ENCODE measurements at places on chromosomes 7 and 10. TPM values are rescaled to one million over a fixed set of nuclear protein-coding genes. Genes with fewer than 3 reads are reported as not detected.

The C7orf57 gene
- total RNA-seq = not detected

- no peak for DNase-seq
- H3K4me1 ChIP-seq = peaks cover 2% of the 10 kb centered on the region
- H3K36me3 ChIP-seq = no peaks in the 10 kb centered on the region
- H3K27me3 ChIP-seq = no peaks in the 10 kb centered on the region
Observed at GRCh38 chr10:77247031-77247990, 390.3 kb downstream of the KCNMA1 start.

DNA sequence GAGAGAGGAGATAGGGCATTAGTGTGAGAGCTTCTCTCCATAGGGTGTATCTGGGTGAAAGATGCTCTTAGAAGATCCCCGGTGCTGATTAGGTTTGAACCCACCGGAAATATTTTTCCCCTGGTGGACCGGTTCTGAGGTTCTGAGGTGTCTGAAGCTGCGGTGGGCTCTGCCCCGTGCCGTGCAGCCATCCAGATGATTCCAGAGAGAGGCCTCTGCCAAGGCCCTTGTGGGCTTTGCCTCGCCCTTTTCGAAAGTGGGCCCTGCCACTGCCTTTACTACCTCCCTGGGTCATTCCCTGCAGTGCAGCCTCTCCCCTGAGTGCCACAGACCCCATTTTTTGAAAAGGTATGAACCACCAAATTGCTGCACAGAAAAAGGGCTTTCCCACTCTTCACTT, 2.8 kb downstream of the GIMAP8 start:
- no peak overlapping the region for H3K27ac ChIP-seq
- DNase-seq = no peak
- no peak overlapping the region for H3K4me3 ChIP-seq

- no peak overlapping the region for H3K27ac ChIP-seq
- H3K4me1 ChIP-seq = peaks cover 14% of the 10 kb centered on the region
- no peak for DNase-seq
- peaks cover 4% of the 10 kb centered on the region for H3K36me3 ChIP-seq
- no peaks in the 10 kb centered on the region for H3K27me3 ChIP-seq
Observed at GRCh38 chr10:102004376-102004775, 51.6 kb downstream of the ARMH3 start.

- H3K27me3 ChIP-seq = no peaks in the 10 kb centered on the region
- no peaks in the 10 kb centered on the region for H3K4me1 ChIP-seq
- H3K36me3 ChIP-seq = no peaks in the 10 kb centered on the region
- no peak for DNase-seq
- no peak overlapping the region for H3K4me3 ChIP-seq
- no peak overlapping the region for H3K27ac ChIP-seq
Observed at GRCh38 chr7:77482015-77482414, 55.1 kb upstream of the PTPN12 start.

- no peak for DNase-seq
- H3K4me3 ChIP-seq = peak overlapping the region; percentile 80
- H3K36me3 ChIP-seq = peaks cover 9% of the 10 kb centered on the region
- H3K27me3 ChIP-seq = no peaks in the 10 kb centered on the region
- H3K27ac ChIP-seq = no peak overlapping the region
- peaks cover 23% of the 10 kb centered on the region for H3K4me1 ChIP-seq
Observed at GRCh38 chr10:5891009-5891408, 966 bp downstream of the FBH1 start.

DNA sequence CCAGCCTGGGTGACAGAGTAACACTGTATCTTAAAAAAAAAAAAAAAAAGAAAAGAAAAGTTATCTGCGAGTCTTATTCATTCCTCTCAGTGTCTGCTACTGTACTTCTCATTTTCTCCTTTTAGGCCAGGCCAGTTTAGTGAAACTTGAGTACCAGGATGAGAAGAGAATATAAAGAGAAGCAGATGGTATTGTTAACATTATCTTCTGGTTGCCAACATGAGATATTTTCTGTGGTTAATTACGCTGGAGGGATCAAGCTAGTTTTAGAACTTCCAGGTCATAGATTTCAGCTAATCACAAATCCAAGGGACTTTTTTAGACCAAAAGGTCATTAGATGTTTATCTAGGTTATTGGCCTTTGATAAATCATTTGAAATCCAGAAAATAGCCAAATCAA, 252.6 kb upstream of the SMIM30 start:
- no peaks in the 10 kb centered on the region for H3K4me1 ChIP-seq
- no peaks in the 10 kb centered on the region for H3K36me3 ChIP-seq
- no peak overlapping the region for H3K4me3 ChIP-seq
- H3K27me3 ChIP-seq = peaks cover 47% of the 10 kb centered on the region
- H3K27ac ChIP-seq = no peak overlapping the region
- no peak for DNase-seq

DNA sequence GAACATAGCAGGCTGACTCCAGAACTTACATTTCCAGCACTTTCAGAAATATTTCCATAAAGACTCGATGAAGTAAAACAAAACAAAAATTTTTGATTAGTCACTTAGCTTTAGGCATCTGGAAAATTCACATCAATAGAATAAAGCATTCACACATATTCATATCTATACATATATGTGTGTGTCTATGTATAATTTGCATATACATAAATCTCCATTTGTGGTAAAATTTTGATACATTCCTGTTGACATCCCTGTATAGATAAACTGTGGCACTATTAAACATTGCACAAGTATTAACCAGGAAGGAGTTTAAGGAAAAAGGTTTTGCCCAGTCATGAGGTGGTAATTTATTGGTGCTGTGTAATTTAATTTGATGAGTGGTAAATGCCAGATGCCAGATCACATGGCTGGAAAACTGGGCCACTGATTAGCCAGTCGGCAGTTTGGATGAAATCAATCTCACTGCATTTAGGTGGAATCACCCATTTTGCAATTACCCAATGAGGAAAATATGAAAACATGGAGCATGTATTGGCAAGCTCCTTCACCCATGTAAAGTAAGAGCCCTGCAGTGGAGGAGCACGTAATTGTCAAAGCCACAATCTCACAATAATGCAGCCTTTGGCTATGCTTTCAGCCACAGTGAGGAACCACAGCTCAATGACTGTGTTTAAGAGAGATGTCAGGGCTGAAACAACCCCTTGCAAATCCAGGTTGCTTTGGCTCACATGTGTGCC, 294.6 kb downstream of the RNLS start:
- no peak overlapping the region for H3K27ac ChIP-seq
- H3K27me3 ChIP-seq = no peaks in the 10 kb centered on the region
- no peaks in the 10 kb centered on the region for H3K36me3 ChIP-seq
- H3K4me3 ChIP-seq = no peak overlapping the region
- no peaks in the 10 kb centered on the region for H3K4me1 ChIP-seq
- DNase-seq = no peak

DNA sequence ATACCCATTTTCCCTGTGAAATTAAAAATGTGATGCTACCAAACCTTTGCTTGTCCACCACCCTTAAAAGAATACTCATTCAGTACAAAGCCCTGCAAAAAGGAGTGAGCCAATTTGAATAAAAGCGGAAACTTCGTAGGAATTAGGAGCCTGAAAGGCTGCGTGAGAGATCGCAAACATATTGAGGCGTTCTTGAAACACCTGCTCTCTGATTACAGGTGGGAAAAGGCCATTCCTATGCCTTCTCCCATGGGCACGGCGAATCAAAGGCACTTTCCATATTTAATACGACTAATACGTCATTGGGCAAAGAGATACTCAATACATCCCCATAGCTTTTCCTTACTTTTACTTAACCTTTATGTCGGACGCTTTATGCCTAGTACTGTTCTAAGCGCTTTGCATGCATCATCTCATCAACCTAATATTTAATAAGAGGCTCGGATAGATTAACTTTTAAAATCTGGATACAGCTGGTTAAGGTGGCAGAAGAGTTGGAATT, 30.9 kb upstream of the KMT2E start:
- H3K27ac ChIP-seq = peak overlapping the region; percentile 97
- DNase-seq = no peak
- H3K4me3 ChIP-seq = peak overlapping the region; percentile 62
- no peaks in the 10 kb centered on the region for H3K27me3 ChIP-seq
- peaks cover 26% of the 10 kb centered on the region for H3K4me1 ChIP-seq

DNA sequence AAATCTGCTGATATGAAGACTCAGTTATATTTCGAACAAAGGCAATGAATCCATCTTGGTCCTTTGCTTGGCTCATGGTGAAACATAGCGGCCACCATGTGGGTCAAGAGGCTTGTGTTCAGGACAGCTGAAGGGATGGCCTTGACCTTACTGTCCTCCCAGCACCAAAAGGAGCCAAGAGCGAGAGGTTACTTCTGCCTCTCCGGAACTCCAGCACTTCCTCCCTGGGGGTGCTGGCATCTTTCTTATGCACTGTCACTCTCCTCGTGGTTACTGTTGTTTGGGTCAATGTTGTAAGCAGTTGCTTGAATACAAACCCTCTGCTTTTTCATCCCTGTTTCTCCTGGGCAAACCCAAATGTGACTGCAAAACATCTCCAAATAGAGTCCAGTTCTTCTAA, 100.6 kb downstream of the RBM20 start:
- no peak overlapping the region for H3K27ac ChIP-seq
- no peaks in the 10 kb centered on the region for H3K27me3 ChIP-seq
- DNase-seq = no peak
- no peaks in the 10 kb centered on the region for H3K36me3 ChIP-seq

DNA sequence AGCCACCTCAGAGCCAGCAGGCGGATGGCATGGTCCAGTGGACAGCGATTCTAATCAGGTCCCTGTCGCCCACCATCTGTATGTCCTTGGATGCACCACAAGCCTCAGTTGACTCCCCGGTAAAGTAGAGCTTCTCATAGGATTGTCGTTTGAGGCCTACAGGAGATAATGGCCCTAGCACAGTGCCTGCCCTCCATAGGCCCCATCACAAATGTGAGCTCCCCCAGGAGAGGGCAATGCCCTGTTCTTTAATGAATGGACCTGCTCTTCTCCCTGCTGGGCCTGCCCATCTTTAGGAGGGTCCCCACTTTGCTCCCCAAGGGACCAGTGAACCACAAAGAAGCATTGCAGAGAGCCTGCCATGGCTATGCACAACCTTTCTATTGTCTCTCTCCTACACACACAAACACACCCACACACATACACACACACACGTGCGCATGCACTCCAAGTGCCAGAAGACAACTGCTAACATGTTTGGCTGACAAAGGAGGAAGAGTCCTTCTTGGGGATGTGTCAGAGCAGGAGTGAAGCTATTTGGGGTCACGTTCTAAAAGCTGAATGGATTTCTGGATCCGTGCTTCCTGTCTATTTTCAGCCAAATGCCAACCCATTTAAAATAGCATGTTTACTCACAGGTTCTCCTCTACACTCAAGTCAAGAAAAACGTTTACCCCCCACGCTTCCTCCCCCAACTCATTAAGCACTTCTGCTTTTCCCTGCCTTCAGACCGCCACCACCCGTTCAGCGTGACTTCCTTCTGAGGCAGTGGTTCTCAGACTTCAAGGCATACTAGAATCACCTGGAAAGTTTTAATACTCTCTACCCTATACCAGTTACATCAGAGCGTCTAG, 196.1 kb downstream of the GRID1 start:
- H3K4me3 ChIP-seq = no peak overlapping the region
- no peak overlapping the region for H3K27ac ChIP-seq
- no peaks in the 10 kb centered on the region for H3K4me1 ChIP-seq
- no peak for DNase-seq

GRCh38 chr10:127024685-127025435, 119.6 kb downstream of the DOCK1 start:
- DNase-seq = no peak
- H3K27ac ChIP-seq = no peak overlapping the region
- no peaks in the 10 kb centered on the region for H3K36me3 ChIP-seq

GRCh38 chr10:12993595-12993994, 7.9 kb downstream of the CCDC3 start:
- no peaks in the 10 kb centered on the region for H3K4me1 ChIP-seq
- H3K36me3 ChIP-seq = no peaks in the 10 kb centered on the region
- H3K4me3 ChIP-seq = no peak overlapping the region
- no peak for DNase-seq

DNA sequence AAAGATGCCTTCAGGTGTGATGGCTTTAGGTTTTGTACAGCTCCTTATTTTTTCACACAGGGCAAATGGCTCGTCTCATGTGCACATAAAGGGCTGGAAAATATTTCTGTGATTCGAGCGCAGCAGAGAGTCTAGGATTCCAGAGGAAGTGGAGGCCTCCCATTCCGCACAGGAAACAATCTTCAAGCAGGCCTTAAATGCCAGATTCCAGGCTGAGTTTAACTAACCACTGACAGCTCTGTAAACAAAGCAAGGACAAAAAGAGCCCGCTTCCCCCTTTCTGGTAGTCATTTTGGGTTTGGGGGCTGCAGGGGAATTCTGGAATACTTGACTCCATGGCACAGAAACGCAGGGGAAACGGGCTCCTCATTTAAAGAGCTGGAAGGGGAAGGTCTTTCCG, 87.2 kb downstream of the CALD1 start:
- peak; percentile 49 for DNase-seq
- H3K27ac ChIP-seq = no peak overlapping the region
- H3K4me3 ChIP-seq = no peak overlapping the region
- H3K4me1 ChIP-seq = peaks cover 24% of the 10 kb centered on the region
- no peaks in the 10 kb centered on the region for H3K27me3 ChIP-seq

DNA sequence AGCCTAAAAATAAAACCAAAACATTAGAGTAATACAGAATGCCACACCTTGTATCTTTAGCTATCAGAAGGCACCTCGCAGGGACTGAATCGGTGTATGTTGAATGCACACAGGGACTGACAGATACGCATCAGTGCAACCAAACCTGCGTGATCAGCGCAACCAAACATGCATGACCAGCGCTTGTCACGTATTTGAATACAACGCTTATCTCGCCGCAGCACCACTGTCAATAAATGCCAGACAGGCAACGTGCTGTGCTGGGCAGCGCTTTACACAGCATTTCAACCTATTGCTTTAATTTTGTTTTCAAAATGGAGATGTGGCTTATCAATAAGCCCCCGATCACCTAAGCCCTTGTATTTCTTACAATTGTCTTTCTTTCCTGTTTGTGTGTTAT, 242.4 kb downstream of the SFMBT2 start:
- H3K4me3 ChIP-seq = no peak overlapping the region
- no peaks in the 10 kb centered on the region for H3K36me3 ChIP-seq

DNA sequence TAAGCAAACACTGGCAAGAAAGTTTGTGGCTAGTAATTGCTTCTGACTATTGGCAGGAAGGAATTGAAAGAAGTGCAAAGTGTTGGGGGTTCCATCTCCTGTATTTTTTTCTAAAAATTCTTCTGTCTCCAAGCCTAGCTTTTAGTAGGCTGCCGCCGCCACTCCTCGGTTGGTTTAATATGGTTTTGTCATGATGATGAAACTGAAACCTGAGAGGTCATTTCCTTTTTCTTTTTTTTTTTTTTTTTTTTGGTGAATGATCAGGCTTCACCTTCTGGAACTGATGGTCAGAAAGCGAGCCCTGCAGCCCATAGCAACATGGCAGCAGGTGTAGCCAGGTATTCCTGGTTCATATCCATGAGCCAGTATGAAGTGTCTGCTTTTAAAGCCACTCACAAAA, 75.3 kb upstream of the AGBL3 start:
- DNase-seq = no peak
- no peak overlapping the region for H3K27ac ChIP-seq
- no peaks in the 10 kb centered on the region for H3K27me3 ChIP-seq
- H3K36me3 ChIP-seq = no peaks in the 10 kb centered on the region
- H3K4me1 ChIP-seq = no peaks in the 10 kb centered on the region

DNA sequence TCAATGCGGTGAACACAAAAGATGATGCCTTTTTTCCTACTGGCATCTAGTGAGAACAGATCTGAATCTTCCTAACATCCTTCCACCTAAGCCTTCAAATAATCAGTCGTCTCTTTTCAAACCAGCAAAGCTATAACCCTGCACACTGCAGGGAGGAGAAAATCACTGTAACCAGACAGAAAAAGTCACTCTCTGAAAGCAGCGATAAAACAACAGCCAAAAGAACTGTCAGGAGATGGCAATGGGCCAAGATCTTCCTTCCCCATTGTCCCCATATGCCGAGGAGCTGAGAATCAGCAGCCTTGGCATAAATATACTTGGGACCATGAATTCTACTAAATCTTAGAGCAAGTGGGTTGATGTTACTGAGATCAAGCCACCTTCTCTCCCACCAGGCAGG, 13.1 kb downstream of the FZD9 start:
- H3K27ac ChIP-seq = no peak overlapping the region
- DNase-seq = no peak
- H3K4me3 ChIP-seq = no peak overlapping the region
